MG63 (cell line): ENCODE measurements at places on chromosomes 7 and 10.

- no peak for DNase-seq
Observed at GRCh38 chr7:151663382-151664100, 143.8 kb upstream of the RHEB start.

- no peak for DNase-seq
Observed at GRCh38 chr7:28981161-28981465, 23.0 kb upstream of the TRIL start.

DNA sequence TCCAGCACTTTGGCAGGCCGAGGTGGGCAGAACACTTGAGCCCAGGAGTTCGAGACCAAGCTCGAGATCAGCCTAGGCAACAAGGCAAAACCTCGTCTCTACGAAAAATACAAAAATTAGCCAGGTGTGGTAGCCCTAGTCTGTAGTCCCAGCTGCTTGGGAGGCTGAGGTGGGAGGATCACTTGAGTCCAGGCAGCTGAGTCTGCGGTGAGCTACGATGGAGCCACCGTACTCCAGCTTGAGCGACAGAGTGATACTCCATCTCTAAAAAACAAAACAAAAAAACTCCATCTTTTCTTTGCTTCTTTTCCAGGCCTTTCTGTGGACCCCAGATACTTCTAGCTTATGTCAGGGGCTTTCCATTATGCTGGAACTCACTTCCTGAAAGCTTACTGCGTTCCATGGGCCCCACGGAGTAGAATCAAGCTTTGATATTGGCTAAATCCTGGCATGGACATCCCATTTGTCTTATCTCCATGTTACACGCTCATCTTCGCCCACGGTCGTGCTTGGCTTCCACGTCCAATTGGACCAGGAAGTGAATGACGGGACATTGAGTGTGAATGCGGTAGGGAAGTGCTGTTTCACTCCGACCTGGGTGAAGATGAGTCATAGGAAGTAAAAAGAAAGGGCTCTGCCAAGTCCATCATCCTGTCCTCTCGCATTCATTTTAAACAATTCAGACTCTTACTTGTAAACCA lies 45.7 kb downstream of the FAM171A1 start:
- DNase-seq, result peak; percentile 73

GRCh38 chr7:113010377-113010776 lies 76.2 kb downstream of the GPR85 start:
- DNase-seq, result no peak
